ENCODE measurements at places on chromosomes 11 and 22.

DNA sequence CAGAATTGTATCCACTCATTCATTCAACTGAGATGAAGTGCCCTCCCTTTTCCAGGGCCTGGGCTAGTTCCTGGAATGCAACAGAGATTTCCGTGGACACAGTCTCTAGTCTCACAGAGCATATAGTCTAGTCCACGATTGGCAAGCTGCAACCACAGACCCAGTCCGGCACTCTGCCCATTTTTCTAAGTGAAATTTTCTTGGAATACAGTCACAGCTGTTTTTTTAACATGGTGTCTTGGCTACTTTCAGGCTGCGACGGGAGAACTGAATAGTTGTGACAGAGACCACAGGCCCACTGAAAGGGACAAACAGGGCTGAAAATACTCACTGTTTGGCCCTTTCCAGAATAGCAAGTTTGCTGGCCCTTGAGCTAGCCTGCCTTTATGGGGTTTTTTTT, 29.2 kb downstream of the ALG12 start:
- no peak for DNase-seq

GRCh38 chr22:36901411-36902142, 11.9 kb upstream of the CSF2RB start:
- DNase-seq = no peak

DNA sequence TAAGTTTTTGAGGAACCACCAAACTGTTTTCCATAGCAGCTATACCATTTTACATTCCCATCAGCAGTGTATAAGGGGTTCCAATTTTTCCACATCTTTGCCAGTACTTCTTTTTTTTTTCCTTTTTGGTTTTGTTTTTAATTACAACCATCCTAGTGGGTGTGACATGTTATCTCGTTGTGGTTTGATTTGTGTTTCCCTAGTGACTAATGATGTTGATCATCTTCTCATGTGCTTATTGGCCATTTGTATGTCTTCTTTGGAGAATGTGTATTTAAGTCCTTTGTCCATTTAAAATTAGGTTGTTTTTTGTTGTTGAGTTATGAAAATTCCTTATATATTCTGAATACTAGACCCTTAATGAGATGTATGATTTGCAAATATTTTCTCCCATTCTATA, 59.3 kb downstream of the STIM1 start:
- no peak for DNase-seq

DNA sequence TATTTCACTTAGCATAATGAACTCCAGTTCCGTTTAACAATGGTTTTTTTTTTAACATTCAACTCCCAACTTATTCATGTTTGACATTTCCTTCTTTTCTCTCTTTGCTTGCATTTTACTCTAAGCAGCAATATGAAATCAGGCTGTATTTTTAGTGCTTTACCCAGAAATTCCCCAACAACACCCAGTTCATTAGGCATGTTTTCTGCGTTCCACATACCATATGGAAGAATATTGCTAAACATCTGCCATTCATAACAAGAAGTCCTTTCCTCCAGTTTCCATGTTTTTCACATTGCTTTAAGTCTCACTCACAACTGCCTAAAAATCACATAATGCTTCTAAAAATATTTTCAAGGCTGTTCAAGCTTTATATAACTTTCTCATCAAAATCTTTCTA, 45.8 kb downstream of the PLAAT5 start:
- no peak for DNase-seq

- peak; percentile 88 for DNase-seq
These were observed 2.1 kb upstream of the MEI1 start for GRCh38 chr22:41697126-41697775.

DNA sequence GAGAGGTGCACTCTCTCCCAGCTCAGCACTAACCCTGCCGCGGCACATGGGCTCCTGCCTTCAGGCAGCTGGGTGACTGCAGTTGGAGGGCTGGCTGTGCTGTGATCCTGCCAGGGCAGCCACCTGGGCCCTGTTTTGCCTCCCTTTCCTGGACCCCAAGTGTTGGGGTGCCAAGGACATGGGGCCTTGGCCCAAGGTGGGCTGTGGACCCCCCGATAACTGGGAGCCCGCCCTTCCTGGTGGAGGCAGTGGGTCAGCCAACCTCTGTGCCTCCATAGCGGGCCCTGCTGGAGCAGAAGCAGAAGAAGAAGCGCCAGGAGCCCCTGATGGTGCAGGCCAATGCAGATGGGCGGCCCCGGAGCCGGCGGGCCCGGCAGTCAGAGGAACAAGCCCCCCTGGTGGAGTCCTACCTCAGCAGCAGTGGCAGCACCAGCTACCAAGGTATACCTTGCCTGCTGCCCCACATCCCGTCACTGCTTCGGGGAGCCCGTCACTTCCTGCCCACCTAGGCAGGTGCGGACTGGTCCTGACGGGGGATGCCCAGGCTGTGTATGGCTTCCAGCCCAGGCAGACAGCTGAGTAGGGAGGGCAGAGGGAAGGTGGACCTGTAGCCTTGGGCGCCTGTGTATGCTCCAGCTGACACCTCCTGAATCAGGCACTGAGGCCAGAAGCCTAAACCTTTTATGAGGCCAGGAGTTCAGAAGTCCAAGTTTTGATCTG, 8.9 kb downstream of the TUB start:
- DNase-seq = no peak

DNA sequence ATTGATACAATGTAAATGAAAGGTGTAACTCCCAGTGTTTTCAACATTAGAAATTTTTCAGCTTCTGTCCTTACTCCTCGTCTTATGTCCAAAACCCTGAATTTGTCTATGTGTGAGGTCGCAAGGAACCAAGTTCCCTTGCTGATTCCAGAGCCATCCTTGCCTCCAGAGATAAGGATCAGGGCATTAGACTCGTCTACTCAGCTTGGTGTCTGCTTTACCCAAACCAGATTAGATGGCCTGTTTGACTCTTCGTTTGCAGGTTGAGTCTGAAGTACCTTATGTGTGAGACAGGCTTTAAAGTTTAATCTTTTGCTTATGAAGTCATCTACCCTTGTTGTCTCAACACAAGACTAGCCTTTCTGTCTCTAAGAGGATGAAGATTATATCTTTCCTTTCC, 55.6 kb downstream of the SPECC1L start:
- no peak for DNase-seq
